ENCODE measurements at places on chromosomes 6 and 20. TPM values are rescaled to one million over a fixed set of nuclear protein-coding genes. Genes with fewer than 3 reads are reported as not detected.
A peak's percentile ranks its signal among the peaks of the same experiment; 100 is the strongest.

RBPJL gene
- not detected for total RNA-seq

CYP39A1 gene
- 1.7 TPM for total RNA-seq

ATF6B gene
- total RNA-seq: 196 TPM

NFATC2 gene
- 15.8 TPM for total RNA-seq

RAET1L gene
- 2.3 TPM for total RNA-seq

GPLD1 gene
- total RNA-seq: 3.5 TPM

SLC35B2 gene
- total RNA-seq: 129 TPM

DNA sequence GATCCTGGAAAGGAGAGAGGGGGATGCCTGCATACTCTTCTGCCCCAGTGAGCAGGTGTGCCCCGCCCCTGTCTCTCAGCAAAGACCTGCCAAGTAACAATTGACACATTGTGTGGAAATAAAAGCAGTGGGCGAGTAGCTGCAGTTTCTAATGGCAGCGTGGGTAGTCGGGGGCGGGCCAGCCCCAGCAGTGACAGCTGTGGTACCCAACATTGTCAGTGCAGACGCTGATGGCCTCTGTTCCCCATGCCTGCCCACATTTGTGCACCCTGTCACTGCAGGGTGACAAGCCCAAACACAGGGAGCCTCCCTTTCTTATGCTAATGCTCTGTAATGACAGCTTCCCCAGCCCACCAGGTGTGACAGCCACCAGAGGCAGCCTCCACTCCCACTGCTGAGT is 491.7 kb downstream of the DHX35 start:
- DNase-seq: no peak

- DNase-seq: peak; percentile 74
Measured at GRCh38 chr6:136967876-136968752, 46.0 kb downstream of the SLC35D3 start.

DNA sequence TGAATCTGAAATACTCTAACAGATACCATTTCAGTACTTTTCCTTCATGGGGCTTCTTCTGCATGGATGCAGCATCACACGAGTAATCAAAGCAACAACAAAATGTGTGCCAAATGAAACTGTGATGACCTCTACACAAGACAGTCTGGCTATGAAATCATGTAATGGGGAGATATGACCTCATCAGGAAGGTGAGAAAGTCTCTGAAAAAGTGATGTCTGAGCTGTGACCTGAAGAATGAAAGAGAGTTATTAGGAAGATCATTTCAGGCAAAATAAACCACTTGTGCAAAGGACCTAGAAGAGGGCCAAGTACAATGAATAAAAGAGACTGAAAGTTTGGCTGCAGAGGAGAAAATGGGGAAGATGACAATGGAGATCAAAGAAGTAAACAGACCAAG is 182.8 kb downstream of the PTPRK start:
- DNase-seq: no peak

GRCh38 chr6:73766040-73766439 is 70.0 kb downstream of the CD109 start:
- DNase-seq: no peak

- DNase-seq: no peak
Measured at GRCh38 chr20:822651-823573, 10.6 kb upstream of the FAM110A start.

DNA sequence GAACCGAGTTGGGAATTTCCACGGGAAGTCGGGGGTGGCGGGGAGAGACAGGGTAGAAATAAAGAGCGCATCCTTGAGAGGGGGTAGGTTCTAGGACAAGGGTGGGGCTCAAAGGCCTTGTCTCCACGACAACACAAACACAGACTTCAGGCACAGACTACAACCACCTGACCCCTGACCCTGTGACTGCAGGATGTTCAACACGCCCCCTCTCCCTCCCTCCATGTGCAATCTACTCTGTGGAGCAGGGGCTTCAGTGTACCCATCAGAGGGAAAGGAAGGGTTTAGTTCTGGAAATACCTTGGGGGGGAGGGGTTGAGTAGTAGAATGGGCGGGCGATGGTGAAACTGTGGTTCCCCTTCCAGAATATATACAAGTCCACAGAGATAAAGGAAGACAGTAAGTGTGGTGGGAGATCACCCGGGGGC is 651 bp upstream of the TAPBP start:
- DNase-seq: peak; percentile 67

GRCh38 chr6:131917318-131917717 is 33.9 kb downstream of the CCN2 start:
- no peak for DNase-seq

GRCh38 chr6:15131651-15132061 is 114.2 kb upstream of the JARID2 start:
- no peak for DNase-seq

DNA sequence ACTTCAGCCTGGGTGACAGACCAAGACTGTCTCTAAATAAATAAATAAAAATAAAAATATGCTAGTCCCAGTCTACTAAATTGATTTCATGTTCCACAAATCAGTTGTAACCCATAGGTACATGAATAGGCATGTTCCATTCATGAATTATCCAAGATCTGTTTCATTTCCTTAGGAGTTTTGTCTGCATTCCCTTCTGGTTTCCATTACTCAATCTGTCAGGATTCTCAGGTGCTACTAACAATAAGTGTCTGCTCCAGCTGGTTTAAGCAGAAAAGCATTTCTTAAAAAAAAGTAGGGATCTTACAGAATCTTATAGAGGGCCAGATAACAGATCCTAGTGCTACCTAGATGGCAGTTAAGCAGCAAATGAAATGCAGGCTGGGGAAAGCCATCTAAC is 15.6 kb upstream of the PKIG start:
- no peak for DNase-seq

GRCh38 chr20:49984426-49985153 is 1.8 kb downstream of the SNAI1 start:
- DNase-seq: no peak

GRCh38 chr6:169409742-169410312 is 156.2 kb upstream of the THBS2 start:
- no peak for DNase-seq

DNA sequence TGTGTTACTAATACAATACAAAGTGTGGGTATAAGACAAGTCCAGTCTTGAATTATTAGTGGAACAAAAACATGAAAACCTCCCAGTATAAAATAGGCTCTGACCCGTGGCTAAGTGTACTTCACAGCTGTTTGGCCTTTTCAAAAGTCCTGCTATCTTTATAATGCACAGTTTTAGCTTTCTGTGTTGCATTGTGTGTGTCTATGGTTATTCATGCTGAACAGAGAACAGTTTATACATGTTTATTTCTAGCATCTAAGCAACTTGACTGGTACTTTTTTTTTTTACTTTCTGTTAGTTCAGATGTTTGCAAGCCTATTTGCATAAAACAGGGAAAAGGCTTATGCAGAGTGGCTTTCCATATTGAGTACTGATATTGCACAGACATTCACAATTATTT is 119.2 kb upstream of the CCN2 start:
- no peak for DNase-seq

DNA sequence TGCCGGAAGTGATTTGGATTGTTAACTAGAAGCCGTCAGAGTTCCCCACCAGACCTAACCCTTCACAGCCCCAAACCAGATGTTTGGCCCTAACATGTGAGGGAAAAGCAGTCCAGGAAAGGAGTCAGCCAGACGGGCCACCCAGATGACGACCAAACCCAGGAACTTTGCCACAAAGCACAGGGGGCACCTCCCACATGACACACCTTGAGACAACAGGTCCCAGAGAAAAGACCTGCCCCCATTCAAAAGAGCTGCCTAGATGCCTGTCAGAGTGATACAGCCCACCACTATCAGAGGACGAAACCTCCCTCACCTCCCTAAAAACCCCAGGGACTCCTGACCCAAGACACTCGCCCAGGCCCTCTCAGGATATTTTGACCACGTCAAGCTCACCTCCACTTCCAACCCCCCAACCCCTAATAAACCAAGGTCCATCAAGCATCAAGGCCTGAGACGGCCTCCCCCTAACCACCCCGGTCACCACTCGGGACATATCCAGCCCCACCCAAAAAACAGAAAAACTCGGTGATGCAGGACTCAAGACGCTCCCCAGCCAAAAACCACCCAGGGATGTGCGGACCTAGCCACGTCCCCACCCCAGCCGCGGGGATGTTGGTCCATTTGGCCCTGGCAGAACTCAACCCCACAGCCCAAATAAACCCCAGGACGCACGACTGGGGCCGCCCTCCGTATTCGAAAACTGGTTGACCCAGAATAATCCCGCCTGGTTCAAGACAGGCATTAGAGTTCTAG is 662 bp downstream of the ZNF343 start:
- no peak for DNase-seq

DNA sequence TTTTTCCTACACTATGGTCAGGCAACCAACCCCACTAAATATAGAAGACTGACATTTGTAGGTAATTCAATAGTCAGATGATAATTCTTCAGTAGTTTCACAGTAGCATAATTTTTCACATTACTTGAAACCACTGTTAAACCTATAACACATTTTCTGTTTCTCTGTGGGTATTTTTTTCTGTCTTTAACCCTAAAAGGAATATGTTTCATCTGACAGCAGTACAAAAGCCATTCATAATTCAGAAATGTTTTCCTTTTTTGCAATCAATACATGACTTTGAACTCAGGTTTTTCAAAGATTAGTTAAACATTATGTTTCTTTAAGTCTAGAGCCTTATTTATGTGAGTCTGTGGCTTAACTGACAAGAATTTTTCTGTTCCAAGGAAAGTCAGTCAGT is 128.6 kb upstream of the RUNX2 start:
- DNase-seq: no peak

DNA sequence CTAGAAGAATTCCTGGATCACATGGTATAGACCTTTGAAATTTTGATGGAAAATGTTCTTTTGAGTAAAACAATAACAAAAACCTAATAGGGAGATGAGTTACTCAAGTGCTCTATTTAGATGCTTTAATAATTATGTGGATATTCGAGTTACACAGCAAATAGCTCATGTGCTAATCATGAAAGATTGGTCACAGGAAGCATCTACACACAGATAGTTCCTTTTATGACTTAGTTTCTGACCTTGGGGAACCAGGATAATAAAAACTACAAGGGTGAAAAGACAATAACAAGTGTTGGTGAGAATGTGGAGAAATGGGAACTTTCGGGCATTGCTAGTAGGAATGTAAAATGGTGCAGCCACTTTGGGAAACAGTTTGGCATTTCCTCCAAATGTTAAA is 19.7 kb downstream of the UBE2V1 start:
- DNase-seq: no peak

Data from Calu3 (cell line).